ENCODE measurements at places on chromosomes 4 and X.

DNA sequence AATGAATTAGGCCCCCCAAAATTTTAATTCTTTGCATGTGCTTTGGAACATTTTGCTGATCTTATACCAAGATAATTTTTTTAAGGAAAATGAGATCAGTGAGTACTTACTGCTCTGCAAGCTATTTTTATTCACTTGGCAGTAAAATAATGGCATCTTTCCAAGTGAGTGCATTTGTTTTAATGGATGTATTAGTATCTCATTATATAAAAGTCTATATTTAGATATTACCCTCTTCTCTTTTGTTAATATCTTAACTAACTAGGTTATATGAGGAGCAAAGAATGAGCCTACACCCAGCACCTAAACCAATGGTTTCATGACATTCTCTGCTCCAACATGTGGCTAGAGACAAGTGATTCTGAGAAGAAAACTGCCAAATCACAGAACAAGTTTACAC lies 21.1 kb upstream of the ARAF start:
- no peak for DNase-seq

DNA sequence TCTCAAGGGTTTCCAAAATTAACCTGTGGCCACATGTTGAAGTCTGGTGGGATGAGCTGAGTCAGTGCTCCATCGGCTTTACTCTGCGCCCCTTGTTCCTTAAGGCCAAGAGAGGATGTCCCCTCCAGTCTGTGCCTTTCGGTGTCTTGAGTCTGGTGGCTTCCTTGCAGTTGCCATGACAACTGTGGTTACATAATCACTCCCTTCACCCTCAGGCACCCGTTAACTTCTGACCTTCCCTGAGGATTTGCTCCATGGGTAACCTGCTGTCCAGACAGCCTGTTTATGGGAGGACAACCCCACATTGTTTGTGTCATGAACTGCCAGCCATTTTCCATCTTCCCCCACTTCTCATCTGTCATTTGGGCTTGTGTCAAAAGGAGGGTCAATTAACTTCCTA lies 401.1 kb upstream of the LCORL start:
- DNase-seq: no peak

DNA sequence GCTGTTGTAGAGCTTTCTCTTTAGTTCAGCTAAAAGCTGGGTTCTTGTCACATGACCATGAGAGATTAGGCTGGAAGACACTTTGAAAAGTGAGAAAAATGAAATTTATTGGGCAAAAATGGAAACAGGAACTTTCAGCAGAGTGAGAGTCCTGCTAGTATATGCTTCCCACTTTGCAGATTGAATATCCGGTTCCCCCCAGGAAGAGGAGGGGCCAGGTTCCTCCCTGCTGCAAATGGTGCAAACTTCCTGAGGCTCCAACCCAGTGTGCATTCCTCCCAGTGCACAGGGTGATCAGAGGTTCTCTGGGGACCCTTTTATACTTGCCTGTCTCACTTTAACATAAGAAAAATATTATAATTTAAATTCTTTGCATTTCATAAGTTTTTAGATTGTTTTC lies 119.9 kb upstream of the SPIN4 start:
- DNase-seq: no peak

GRCh38 chrX:30278365-30278764 lies 30.8 kb downstream of the NR0B1 start:
- no peak for DNase-seq

DNA sequence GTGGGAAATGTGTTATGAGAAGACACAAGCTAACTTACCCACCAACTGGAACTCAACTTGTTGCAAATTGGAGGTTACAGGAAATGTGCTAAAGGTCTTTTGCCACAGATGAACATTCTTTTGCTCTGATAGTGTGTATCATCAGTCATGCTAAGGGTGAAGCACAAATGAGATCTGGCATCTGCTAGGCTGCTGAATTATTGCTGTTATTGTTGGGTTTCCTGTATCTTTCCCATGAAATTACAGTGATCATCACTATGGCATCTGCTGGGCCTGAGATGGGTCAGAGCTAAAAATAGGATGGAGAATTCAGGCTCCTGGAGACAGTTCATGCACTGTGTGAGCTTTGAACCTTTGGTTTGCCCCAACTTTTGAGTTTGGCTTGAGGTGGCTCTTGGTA lies 124.5 kb downstream of the NPNT start:
- DNase-seq: no peak

GRCh38 chr4:1195109-1195671 lies 22.8 kb upstream of the SPON2 start:
- no peak for DNase-seq

DNA sequence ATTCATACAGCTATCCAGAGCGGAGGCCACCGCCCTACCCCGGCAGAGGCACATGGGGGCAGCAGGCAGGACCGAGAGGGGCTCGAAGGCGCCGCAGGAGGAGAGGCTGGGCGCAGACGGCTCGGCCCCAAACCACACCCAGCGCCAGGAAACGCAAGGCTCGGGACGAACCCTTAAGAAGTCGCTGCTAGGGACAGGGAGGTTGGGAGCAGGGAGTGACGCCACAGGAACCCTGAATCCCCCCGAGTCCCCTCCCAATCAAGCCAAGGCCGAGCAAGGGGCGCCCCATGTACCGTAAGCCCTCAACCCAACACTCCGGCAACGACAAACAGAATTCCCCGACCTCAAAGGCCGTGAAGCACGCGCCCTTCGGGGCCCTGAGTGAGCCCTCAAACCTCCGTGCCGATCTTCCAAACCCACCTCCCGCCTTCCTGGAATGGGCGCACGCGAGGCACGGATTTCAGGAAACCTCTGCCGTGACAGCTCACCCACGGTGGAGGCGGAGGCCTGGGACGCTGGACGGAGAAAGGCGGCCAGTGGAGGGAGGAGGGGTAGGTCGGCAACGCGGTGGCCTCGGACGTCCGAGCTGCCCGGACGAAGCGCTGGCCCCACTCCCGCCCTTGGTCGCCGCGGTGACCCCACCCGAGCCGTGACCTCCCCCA lies 1.8 kb downstream of the ZFYVE28 start:
- DNase-seq: no peak

All from stimulated activated CD4-positive, alpha-beta T cell treated with anti-CD3 and anti-CD28 coated beads, Interleukin-1b, Interleukin-23, amount 100 ng/mL, for 1 hour (primary cell).